ENCODE measurements at places on chromosomes 2 and 18.

- DNase-seq = no peak
These were observed 5.4 kb downstream of the SIGLEC15 start for GRCh38 chr18:45830917-45831316.

DNA sequence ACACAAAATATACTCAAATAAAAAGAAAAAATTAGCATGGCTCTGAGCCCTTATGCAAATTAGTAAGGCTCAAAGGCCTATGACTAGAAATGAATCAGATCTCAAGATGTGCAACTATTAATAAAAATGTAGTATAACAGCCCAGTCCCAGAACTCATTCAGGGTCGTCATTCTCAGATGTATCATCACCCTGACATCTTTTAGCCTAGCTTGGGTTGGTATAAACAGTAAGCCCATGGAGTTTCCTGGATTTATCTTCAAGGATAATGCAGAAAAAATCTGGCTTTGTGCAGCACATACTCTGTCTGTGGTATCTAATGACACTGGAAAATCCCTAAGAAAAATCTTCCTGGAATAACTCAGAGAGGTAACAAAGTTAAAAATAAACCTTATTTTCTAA, 239.3 kb downstream of the ZNF385B start:
- no peak for DNase-seq

DNA sequence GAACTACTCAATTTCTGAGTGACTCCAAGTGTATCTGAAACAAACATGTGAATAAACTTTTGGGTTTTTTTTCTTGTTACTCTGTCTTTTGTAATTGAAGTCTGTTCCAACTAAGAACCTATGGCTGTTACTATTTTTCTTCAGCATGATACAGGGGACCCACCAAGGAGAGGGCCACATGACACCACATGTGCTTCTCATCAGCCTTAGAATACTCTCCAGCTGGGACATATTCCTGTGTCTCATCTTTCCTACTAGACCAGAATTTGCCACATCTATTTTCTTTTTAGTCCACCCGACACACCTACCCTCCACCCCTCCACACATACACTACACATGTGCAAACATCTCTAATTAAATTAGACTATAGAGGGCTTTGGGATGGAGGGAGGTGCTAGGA, 191.7 kb upstream of the NDUFV2 start:
- no peak for DNase-seq

DNA sequence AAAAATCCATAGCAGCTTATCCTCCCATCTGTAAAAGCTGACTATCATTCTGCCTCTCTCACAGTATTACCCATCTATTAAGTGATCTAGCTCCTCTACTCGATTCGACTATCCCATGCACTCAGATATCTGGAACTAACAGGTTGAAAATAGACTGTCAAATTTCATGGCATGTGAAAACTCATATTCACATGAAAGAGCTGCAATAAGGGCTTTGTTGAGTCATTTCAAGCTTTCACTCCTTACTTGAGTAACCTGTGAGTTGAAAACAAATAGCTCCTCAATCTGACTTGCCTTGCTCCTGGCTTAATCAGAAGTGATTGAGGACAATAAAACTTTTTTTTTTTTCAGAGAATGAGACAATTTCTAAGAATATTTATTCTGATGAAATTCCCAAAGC, 192.4 kb upstream of the ERBB4 start:
- DNase-seq = no peak

GRCh38 chr2:215465256-215465655, 29.4 kb upstream of the FN1 start:
- no peak for DNase-seq

- DNase-seq = peak; percentile 90
These were observed 5.7 kb upstream of the TET3 start for GRCh38 chr2:73979021-73979420.

Measured in CD4-positive, alpha-beta T cell treated with Interleukin-4 for 4 hours (primary cell).